ENCODE measurements at places on chromosomes 5 and 9.

DNA sequence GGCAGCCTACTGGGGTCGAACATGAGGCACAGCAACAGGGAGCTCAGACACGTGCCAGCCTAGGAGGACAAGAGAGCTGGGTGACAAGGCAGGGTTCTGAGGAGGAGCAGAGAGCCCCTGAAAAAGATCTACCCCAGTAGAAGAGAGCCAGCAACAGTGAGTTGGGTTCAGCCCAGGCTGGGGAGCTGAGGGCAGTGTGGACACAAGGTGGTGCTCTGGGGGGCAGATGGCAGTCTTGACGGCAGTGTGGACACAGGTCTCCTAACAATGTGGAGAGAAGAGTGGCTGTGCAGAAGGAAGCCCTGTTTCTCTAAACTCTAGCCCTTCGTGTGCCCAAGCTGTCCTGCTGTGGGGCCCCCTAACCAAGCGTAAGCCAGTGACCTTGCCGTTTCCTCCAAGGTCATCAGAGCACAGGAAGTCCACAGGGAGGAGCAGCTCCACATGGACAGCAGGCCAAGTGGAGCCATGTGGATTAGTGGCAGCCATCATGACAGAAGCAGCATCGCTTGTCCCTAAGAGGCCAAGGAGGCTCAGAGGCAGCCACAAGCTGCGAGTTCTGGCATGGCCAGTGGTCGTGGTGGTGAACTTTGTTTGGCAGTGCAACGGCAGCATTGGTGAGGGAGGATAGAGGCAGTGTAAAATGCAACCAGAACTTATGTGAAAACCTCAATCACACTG lies 25.1 kb upstream of the LMX1B start:
- DNase-seq: no peak

GRCh38 chr9:90085633-90086032 lies 480.8 kb downstream of the GADD45G start:
- no peak for DNase-seq

DNA sequence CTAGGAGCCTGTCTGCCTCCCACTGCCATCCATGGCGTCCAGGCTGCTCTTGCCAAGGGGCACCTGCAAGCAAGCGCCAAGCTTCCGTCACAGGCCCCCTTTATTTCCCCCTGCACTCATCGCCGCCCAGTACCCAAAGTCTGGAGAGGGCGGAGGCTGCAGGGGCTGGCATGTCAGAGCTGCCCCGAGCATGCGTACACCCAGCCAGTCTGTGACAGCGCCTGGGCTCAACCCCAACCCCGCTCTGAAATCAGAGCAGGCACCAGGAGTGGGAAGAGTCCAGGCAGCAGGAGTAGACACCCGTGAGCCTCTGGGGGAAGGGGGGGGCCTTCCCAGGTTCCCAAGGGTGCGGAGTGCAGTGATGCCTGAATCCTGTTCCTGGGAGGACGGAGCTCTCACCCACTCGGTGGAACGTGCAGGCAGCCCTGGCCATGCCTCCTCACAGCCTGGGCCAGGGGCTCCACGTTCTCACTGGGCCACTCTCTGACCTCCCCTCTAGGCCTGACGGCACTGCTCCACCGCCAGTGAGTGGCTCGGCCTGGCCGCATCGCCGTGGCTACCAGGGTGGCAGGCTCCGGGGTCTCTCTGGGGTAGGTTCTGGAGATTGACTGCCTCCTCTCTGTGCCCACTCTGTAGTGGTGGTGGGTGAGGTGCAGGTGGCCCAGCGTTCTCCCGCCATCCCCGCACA lies 469.0 kb downstream of the CDH9 start:
- DNase-seq: no peak

- no peak for DNase-seq
Measured at GRCh38 chr5:163916861-163917260, 411.4 kb downstream of the MAT2B start.

DNA sequence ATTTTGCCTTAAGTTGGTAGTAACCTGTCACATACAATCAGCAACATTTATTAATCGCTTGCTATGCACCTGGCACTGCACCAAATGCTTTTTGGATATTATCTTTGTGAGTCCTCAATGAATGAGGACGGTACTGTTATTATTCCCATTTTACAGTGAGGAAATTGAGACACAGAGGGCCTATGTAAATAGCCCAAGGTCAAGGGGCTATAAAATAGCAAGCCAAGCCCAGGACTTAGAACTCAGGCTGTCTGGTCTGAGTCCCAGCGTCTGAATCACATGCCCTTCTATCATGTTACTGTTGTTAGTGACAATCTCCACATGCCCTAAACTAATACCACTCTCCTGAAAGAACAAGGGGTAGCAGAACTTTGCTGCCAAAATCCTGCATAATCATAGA lies 60.0 kb downstream of the ERAP1 start:
- no peak for DNase-seq

DNA sequence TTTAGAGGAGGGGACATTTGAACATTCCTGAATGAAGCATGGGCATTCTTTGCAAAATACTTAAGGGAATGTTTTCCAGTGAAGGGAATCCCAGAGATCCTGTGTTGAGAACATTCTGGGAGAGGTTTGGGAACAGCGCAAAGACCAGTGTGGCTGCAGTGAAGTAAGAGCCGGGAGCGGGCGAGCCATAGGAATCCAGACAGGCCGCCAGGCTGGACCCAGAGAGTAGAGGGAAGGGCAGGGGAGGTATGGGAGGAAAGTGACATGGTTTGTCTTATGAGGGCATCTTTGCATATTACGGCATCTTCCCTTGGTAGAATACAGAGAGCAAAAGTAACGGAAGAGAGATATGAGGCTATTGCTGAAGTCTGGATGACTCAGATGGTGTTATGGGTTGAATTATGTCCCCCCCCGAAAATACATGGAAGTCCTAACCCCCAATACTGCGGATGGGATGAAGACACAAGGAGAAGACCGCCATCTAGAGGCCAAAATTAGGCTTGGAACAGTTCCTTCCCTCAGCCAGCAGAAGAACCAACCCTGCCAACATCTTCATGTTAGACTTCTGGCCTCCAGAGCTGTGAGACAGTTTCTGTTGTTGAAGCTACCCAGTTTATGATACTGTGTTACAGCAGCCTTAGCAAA lies 268.2 kb downstream of the MAST4 start:
- DNase-seq: no peak

- no peak for DNase-seq
Measured at GRCh38 chr9:34233672-34234071, 54.8 kb downstream of the UBAP1 start.

DNA sequence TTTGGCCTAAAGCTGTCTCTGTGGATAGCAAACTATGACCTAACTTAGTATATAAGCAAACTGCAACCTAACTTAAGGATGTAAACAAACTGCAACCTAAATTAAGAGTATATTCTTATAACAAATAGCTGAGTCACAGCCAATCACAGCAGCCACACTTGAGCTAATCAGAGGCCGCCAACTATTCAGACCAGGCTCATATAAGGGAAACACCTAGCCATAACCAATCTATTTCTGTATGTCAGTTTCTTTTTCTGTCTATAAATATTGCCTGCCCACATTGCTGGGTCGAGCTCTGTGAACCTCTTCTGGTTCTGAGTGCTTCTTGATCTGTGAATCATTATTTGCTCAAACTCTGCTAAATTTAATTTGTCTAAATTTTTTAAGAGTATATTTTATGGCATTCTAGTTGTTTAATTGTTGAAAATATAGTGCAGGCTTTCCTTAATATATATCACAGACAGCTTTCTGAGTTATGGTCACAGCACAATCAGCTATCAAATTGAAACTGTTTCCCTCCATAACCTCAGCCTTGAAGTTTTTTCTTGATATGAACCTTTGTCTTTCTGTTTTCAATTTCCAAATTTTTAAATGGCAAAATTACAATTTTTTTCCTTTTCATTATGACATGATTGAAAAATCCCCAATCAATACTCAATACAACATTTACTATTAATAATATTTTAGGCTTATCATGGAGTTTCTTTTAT lies 327.1 kb upstream of the NUDT12 start:
- no peak for DNase-seq

- no peak for DNase-seq
Measured at GRCh38 chr5:1783216-1783554, 16.5 kb downstream of the MRPL36 start.
